Activated naive CD4-positive, alpha-beta T cell treated with anti-CD3 and anti-CD28 coated beads for 36 hours (primary cell): ENCODE measurements at places on chromosomes 2 and 18. TPM values are rescaled to one million over a fixed set of nuclear protein-coding genes. Genes with fewer than 3 reads are reported as not detected.

- no peak overlapping the region for H3K27ac ChIP-seq
- peaks cover 15% of the 10 kb centered on the region for H3K4me1 ChIP-seq
- no peaks in the 10 kb centered on the region for H3K27me3 ChIP-seq
- no peak overlapping the region for H3K4me3 ChIP-seq
- DNase-seq, result no peak
- peaks cover 10% of the 10 kb centered on the region for H3K36me3 ChIP-seq
Observed at GRCh38 chr18:23399067-23399466, 54.0 kb upstream of the RIOK3 start.

DNA sequence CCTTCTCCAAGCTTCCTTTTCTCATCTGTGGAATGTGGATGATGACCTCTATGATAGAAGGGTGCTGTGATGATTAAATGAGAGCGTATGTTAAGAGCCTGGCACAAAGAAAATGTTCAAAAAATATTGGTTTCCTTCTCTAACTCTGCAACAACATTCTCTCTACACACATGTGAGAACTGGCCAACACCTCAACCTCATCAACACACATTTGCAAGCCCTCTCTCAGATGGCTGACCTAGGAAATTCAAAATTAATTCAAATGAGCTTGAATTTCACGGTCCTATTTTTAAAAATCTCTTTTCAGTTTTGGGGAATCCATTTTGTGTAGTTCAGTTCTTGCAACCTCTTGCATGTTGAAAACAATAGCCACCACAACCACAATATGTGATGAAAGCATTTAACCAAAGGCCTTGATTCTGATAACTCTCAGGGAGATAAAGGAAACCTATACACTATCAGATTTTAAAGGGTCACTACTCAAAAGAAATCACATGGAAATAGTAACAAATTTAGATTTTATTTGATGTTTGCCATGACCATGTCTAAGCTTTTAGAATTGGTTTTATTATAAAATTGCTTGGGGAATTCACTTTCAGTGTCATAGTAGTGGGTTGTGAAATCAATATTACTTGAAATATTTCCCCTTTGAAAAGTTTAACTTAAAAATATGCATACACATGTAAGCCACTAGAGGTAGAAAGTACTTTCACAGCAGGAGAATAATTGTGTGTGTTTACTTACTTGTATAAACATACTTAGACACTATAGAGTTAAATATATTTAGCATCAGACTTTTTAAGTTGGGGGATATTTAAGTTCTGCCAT, 16.6 kb upstream of the NABP1 start:
- peaks cover 10% of the 10 kb centered on the region for H3K4me1 ChIP-seq
- no peaks in the 10 kb centered on the region for H3K27me3 ChIP-seq
- no peak overlapping the region for H3K27ac ChIP-seq
- no peak for DNase-seq

DNA sequence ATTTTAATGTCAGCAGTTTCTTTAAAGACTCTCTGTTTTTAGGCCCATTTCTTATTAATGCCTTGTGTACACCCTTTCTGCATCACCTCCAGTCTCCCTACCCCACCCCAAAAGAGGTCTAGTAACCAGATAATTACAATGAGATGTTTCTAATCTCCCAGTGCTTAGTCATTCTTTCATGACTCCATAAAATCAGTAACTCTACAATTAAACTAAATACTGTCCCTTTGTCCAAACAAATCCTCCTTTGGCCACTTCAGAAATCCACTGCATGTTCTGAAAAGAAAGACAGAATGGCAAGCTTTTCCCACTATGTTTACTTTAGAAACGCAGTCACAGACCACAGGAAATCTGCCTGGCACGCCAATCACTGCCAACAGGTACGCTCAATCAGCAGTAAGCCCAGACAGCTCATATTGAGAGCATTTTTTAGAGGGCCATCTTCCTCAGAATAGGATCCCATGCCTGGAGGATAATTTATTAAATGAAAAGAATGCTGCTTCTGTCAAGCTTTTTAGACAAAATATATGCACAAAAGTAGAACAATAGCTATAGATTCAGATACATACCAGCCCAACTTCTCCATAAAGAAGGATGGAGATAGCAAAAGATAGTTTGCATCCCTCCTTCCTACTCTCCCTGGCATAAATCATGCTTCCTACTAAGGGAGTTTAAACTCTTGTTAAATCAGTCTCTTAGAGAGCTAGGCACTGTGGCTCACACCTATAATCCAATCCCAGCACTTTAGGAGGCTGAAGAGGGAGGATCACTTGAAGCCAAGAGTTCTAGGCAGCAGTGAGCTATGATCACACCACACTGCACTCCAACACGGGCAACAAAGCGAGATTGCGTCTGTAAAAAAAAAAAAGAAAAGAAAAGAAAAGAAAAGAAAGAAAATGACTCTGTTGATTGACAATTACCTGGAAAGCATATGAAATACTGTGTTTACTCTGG, 14.6 kb downstream of the CLASP1 start:
- no peak overlapping the region for H3K27ac ChIP-seq
- H3K4me3 ChIP-seq, result no peak overlapping the region
- no peaks in the 10 kb centered on the region for H3K27me3 ChIP-seq
- peak; percentile 17 for DNase-seq

- no peaks in the 10 kb centered on the region for H3K4me1 ChIP-seq
- no peak for DNase-seq
- no peak overlapping the region for H3K4me3 ChIP-seq
- no peaks in the 10 kb centered on the region for H3K36me3 ChIP-seq
- peaks cover 3% of the 10 kb centered on the region for H3K27me3 ChIP-seq
- no peak overlapping the region for H3K27ac ChIP-seq
Observed at GRCh38 chr2:69124343-69124742, 111.4 kb downstream of the ANTXR1 start.

DNA sequence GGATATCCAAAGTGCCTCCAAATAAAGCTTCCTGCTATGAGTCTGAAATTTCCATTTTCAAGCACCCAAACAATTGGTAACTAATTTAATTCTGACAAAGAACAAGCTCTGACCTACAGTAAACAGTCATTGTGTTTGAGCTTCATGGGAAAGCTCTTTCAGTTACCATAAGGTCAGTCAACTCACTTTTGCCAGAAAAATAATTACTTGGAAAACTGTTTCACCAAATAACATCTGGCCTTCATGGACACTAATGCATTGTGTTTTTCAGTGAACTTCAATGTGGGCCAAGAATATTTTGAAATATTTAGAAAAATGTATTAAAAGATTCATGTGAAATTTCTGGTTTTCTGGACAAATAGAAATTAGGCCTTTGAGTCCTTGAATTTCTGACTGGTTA, 369.9 kb downstream of the GALR1 start:
- peaks cover 4% of the 10 kb centered on the region for H3K4me1 ChIP-seq
- H3K36me3 ChIP-seq, result no peaks in the 10 kb centered on the region
- H3K27me3 ChIP-seq, result peaks cover 12% of the 10 kb centered on the region
- H3K4me3 ChIP-seq, result no peak overlapping the region

- no peaks in the 10 kb centered on the region for H3K36me3 ChIP-seq
- H3K4me1 ChIP-seq, result no peaks in the 10 kb centered on the region
- H3K27me3 ChIP-seq, result no peaks in the 10 kb centered on the region
- no peak overlapping the region for H3K27ac ChIP-seq
- no peak for DNase-seq
Observed at GRCh38 chr2:4915357-4915756, 776.8 kb upstream of the SOX11 start.

DNA sequence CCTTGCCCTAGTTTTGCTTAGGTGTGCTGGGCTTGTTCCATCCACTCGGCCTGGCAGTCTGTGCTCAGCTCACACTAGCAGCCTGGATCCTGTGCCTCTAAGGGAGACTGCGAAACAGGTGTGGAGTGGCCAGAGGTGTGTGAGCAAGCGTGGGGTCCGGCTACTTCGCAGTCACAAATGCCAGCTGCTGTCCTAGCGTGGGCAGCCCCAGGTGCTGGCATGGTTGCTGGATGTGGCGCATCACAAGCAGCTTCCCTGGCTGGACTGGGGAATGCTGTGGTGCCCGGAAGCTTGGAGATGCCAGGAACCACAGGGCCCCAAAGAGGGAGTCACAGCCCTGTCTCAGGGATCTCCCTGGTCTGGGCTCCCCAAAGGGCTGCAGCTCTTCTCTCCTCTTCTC, 119.0 kb upstream of the TMEFF2 start:
- no peak overlapping the region for H3K4me3 ChIP-seq
- DNase-seq, result no peak
- H3K27ac ChIP-seq, result no peak overlapping the region
- H3K36me3 ChIP-seq, result no peaks in the 10 kb centered on the region

GRCh38 chr2:157438863-157439823, 4.7 kb downstream of the CYTIP start:
- peaks cover 7% of the 10 kb centered on the region for H3K4me1 ChIP-seq
- H3K27me3 ChIP-seq, result no peaks in the 10 kb centered on the region
- H3K36me3 ChIP-seq, result peaks cover 98% of the 10 kb centered on the region
- H3K4me3 ChIP-seq, result peak overlapping the region; percentile 97

Gene MOGAT1
- not detected for total RNA-seq

Gene CFAP65
- total RNA-seq, result not detected

Gene TMEM182
- total RNA-seq, result 6.3 TPM

Gene RNF152
- total RNA-seq, result 0.17 TPM

Gene CASP10
- 22.0 TPM for total RNA-seq

Gene CAPN13
- not detected for total RNA-seq

Gene CYP27C1
- not detected for total RNA-seq
